ENCODE measurements at places on chromosomes 13 and 19.

GRCh38 chr19:38564981-38565690 is 52.6 kb downstream of the MAP4K1 start:
- no peak for DNase-seq

DNA sequence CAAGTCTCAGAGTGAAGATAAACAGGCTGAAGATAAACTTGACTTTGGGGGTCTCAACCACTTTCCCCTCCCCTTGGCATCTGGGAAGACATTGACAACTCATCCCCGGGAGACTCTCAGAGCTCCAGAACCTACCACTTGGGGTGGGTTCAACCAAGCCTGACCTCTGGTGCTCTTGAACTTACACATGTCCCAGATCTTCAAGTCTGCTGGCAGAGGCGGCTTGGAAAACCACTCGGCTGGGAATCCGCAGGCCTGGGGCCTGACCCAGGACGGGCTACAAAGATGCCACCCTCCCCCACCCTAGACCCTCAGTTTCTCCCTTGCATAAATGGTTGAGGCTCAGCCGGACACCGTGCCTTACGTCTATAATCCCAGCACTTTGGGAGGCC is 512 bp downstream of the LRRC8E start:
- DNase-seq, result no peak

DNA sequence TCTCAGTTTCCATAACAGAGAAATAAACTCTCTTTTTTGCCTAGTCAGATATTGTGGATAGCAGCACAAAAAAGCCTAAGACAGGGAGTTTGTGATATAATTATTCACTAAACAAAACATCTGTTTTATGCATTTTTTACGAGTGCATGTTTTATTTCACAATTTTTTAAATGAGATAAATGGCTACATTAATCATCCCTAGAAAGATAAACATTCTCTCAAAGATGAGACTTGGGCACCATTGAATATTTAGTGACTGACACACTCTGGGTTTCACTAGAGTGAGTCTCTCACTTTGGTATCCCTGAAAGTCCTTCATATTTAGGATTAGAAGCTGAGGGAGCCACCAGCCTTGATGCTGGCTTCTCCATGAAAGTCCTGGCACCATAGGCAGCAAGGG is 74.3 kb upstream of the LRCH1 start:
- no peak for DNase-seq

DNA sequence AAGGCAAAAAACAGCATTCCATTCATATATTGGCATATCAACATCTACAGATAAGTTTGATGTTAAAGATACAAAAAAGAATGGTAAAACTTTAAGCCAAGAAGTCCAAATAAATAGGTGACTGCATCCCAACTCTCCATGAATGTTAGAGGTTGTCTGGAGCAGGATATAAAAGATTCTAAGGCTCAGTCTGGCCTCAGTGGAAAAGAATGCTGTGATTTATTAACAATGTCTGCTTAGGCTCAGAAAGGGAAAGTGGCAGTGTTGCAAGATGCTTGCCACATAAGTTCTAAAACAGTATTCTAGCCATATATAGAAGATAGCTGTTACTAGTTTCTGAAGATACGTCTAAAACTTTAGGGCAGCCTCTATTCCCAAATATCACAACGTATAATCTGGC is 179.8 kb upstream of the NBEA start:
- no peak for DNase-seq

GRCh38 chr13:70415136-70415535 is 306.9 kb upstream of the KLHL1 start:
- no peak for DNase-seq

- no peak for DNase-seq
These were observed 498.6 kb downstream of the LIG4 start for GRCh38 chr13:107716741-107717140.

- DNase-seq, result no peak
These were observed 5.3 kb downstream of the NCAN start for GRCh38 chr19:19217099-19217498.

- no peak for DNase-seq
These were observed 32.6 kb downstream of the RUBCNL start for GRCh38 chr13:46354156-46355087.

GRCh38 chr13:33639158-33639557 is 178.8 kb upstream of the RFC3 start:
- no peak for DNase-seq

GRCh38 chr19:17687141-17687856 is 855 bp downstream of the UNC13A start:
- DNase-seq, result no peak

- DNase-seq, result no peak
These were observed 924 bp downstream of the TNFSF13B start for GRCh38 chr13:108270442-108270841.
